ENCODE measurements at places on chromosomes 4 and X. TPM values are rescaled to one million over a fixed set of nuclear protein-coding genes. Genes with fewer than 3 reads are reported as not detected.

DNA sequence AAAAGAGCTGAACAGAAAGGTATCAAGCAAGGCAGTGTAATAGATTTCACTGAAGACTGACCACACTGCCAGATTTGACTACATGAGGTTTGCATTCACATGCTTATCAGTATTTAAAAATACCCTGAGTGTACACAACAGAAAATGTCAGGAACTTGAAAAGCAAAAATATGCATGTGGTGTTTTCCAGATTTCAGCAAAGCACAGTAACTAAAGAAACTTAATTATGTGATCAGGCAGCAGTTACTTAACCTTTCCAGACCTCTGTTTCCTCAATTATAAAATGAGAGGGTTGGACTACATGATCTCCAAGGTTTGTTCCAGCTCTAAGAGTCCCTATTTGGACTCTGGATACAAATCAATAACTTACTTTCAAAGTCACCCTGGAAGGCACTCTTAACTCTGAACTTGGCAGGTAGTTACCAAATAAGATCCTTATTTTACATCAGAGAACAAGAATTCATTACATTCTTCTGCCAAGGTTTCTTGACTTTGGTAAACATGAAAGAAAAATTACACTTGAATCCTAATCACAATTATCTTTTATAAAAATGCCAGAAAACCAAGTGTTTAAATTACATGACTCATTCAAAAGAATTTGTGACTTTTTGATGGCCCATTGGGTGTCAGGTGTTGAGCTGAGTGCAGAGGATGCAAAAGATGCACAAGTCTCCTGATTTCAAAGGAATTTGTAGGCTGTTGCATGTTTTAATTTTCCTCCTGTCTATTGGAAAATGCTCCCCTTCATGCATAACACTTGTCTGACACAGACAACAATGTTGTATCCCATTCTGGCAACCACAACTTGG is 241.6 kb downstream of the MGST2 start:
- H3K27me3 ChIP-seq: no peaks in the 10 kb centered on the region
- no peak overlapping the region for H3K27ac ChIP-seq
- H3K4me1 ChIP-seq: no peaks in the 10 kb centered on the region

- no peaks in the 10 kb centered on the region for H3K27me3 ChIP-seq
- no peak overlapping the region for H3K4me3 ChIP-seq
- no peaks in the 10 kb centered on the region for H3K4me1 ChIP-seq
- no peak overlapping the region for H3K27ac ChIP-seq
- H3K36me3 ChIP-seq: no peaks in the 10 kb centered on the region
- DNase-seq: no peak
Observed at GRCh38 chrX:116417968-116418367, 18.4 kb upstream of the SLC6A14 start.

GRCh38 chr4:149884529-149885181 is 69.0 kb upstream of the IQCM start:
- no peak overlapping the region for H3K4me3 ChIP-seq
- no peaks in the 10 kb centered on the region for H3K4me1 ChIP-seq

DNA sequence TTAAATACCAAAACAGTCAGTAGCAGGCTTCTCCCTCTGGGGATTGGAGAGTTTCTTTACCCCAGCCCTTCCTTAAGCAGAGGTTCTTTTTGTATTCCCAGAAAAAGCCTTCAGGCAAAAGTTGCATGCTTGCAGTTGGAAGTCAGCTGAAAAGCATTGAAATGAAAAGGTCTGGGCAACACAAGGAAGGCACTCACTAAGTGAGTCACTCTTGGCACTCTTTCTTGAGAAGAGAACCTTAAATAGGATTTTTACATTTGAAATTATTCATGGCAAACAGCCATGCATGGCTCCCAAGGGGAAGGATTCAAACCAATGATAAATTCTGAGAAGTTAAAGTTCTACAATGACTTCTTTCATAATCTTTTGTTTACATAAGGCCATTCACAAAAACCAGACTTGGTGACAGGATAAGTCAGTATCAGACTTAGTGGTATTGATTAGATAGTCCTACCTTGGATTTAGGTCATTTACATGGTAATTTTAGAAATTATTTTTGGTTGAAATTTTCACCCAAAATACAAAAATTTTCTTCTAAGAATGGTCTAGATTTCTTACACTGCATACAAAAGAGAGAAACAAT is 2068.9 kb downstream of the PCDH7 start:
- H3K36me3 ChIP-seq: no peaks in the 10 kb centered on the region
- H3K27ac ChIP-seq: no peak overlapping the region
- no peaks in the 10 kb centered on the region for H3K4me1 ChIP-seq

DNA sequence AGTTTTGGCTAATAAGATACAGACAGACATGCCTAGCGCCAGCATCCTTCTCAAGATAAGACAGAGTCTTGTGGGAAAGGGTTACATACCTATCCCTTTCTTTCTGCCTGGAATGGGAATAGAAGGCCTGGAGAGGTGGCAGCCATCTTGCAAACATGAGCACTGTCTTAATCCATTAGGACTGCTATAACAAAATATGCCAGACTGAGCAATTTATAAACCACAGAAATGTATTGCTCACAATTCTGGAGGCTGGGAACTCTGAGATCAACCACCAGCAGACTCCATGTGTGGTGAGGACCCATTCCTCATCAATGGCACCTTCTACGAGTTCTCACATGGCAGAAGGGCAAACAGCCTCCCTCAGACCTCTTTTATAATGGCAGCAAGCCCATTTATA is 26.5 kb upstream of the NEIL3 start:
- H3K27ac ChIP-seq: no peak overlapping the region
- H3K27me3 ChIP-seq: no peaks in the 10 kb centered on the region
- no peak for DNase-seq
- no peaks in the 10 kb centered on the region for H3K36me3 ChIP-seq

DNA sequence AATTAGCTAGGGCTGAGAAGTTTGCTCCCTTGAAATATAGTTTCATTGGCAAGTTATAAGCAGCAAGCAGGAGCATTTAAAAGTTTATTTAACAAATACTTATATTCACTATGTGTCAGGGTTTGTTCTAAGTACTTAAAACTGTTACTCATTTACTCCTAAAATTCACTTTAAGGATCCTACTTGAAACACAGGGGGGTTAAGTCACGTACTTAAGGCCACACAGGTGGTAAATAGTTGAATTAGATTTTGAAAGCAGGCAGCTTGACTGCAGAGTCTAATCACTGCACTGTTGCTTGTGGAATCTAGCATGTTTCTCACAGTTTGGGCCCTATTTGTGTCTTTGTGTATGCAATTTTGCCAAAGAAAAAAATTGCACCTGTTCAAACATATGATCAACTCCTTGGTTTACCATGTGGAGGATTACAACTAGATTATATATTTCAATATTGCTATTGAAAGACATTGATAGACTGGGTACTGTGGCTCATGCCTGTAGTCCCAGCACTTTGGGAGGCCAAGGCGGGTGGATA is 7.6 kb downstream of the SGMS2 start:
- DNase-seq: no peak
- H3K27ac ChIP-seq: no peak overlapping the region
- no peak overlapping the region for H3K4me3 ChIP-seq
- no peaks in the 10 kb centered on the region for H3K36me3 ChIP-seq

- no peak overlapping the region for H3K4me3 ChIP-seq
- no peak for DNase-seq
- H3K27me3 ChIP-seq: no peaks in the 10 kb centered on the region
- no peaks in the 10 kb centered on the region for H3K36me3 ChIP-seq
- H3K27ac ChIP-seq: no peak overlapping the region
Observed at GRCh38 chr4:156901871-156902270, 69.7 kb downstream of the PDGFC start.

GRCh38 chr4:143071351-143071750 is 113.4 kb upstream of the USP38 start:
- no peak overlapping the region for H3K27ac ChIP-seq
- DNase-seq: no peak
- no peaks in the 10 kb centered on the region for H3K36me3 ChIP-seq

MID1 gene
- 0.61 TPM for total RNA-seq

TEC gene
- 4.2 TPM for total RNA-seq

Data from activated CD8-positive, alpha-beta T cell treated with anti-CD3 and anti-CD28 coated beads for 36 hours (primary cell).